ENCODE measurements at places on chromosomes 3 and 15.

DNA sequence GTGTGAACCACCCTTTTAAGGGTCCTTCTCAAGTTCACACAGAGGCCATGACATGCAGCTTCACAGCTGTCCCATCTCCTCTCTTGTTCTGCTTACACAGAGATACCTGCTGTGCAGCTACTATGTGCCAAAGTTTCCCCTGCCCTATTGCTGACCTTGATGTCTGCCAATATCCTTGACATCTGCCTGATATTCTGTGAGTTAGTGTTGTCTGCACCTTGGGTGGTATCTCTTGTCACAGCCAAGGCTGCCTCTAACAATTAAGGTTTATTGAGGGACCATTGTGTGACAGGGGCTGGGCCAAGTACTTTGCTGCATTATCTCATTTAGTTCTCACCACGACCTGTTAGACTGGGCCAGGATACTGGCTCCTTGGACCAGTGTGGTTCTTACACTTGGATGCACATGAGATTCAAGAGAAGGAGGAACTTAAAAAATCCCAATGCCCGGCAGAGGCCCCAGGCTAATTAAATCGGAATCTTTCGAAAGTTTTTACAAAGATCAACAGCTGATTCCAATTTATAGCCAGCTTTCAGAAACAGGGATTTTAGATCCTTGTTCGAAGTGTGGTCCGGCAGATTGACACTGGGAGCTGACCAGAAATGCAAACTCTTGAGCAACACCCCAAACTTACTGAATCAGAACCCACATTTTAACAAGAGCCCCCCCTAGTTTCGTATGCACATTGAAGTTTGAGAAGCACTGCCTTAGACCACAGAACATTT, 178.6 kb downstream of the SATB1 start:
- no peak for DNase-seq

GRCh38 chr3:56229311-56229710, 239.0 kb downstream of the ERC2 start:
- DNase-seq = no peak

GRCh38 chr15:43465100-43465499, 27.9 kb downstream of the TP53BP1 start:
- no peak for DNase-seq

DNA sequence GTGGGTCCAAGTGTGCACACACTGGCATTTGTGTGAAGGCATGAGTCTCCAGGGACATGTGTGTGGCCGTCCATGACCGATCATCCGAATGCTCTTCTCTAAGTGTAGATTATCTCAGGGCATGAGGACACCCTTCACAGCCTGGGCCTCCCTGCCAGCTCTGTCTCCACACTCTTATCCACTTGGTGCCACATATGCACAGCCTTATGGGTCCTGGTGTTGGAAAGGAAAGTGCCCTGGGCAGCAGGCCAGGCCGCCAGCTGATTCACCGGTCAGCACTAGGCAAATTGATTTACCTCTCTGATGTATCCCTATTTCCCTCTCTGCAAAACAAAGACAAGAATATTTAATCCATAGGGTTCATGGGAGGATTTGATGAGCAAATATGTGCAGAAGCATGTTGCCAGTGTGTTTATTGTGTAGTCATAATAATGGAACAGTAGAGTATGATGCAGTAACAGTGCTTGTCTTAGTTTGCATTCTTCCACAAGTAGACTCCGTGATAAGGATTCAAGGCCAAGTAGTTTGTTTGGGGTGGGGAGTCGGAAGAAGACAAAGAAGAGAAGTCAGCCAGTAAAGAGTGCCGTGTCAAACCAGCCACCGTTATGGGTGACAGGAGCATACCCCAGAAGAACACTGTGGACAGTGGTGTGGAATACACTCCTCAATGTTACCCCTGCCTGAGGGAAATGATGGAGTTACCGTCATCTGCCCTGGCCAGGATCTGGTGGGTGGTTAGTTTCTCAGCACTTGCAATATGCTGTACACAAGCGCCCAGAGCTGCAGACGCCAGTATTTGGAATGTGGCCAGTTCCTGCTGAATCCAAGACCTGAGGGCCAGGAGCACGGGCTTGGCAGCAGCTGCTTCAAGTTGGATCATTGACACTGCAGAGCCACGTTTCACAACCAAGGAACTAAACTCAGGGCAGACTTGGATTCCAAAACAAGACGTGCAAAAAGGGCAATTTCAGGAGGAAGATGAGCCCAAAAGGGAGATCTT, 85.1 kb downstream of the MTHFS start:
- DNase-seq = no peak

DNA sequence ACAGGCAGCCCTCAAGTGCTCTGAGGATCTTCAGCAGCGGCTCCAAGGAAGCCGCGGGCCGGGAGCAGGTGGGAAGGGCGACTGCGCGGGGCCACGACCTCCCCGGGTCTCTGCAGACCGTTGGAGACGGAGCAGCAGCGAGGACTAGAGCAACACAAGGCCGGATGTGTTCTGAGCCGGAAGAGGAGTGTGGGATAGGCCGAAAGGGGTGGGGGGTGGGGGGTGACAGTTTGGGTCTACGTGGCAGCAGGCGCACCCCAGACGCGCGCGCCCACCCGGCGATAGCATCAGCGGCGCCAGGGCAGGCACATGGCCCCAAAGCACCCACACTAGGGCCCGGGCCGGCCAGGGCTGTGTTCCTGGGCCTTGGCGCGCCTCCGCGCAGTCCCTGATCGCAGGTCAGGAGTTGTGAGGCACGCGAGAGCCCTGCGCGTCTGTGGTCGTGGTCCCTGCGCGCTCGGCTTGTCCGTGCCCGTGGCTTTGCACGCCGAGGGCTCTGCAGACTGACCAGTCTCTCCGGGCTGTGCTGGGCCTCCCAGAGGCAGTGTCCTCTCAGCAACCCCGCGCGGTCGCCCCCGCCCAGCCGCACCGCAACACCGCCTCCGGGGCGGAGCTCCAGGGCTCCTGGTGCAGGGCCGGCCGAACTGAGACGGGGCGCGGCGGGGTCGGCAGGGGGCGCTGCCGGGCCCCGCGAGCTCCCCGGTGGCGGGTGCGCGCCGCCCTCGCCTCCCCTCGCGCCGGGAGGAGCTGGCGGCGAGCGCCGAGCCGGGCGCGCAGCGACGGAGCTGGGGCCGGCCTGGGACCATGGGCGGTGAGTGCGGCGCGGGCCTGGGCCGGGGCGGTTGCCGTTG, at the start of gene PXYLP1:
Gene PXYLP1 (plus strand): TSS at position 725 of the 851 bp plus-strand sequence. CDS start 28,351 bp downstream, outside the sequence.
- DNase-seq = peak; percentile 89

- no peak for DNase-seq
Measured at GRCh38 chr3:157368171-157368570, 68.5 kb upstream of the PTX3 start.

GRCh38 chr3:14517601-14518431, 22.3 kb downstream of the GRIP2 start:
- DNase-seq = no peak

GRCh38 chr15:29472901-29473445, 203.4 kb upstream of the NSMCE3 start:
- DNase-seq = no peak

- DNase-seq = peak; percentile 58
Measured at GRCh38 chr3:127547761-127548605, 42.5 kb downstream of the TPRA1 start.

DNA sequence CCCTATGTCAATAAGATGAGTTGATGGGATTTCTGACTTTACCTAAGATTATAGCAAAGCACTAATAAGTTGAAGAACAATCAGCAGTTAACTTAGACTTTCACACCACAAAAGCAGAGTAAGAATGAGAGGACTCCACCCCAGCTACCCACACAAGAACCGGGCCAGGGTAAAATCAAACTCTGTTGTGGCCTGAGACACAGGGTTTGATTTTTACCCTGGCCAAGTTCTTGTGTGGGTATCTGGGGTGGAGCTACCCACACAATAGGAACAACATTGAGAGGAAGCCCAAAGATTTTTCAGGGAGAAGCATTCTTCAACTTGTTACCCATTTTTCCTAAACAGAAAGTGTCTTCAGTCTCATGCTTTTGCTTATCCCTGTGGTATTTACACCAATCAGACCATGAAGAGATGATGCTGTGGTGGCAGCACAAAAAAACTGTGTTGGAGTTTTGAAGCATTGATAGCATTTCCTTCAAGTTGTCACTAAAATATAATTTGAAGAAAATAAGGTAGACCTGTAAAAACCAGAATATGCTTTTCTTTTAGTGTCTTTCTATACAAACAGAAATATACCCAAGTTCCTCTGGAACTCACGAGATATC, 25.6 kb downstream of the CPOX start:
- DNase-seq = no peak

GRCh38 chr3:37890522-37890921, 28.8 kb downstream of the CTDSPL start:
- no peak for DNase-seq

GRCh38 chr15:39230205-39230907, 350.5 kb upstream of the THBS1 start:
- DNase-seq = no peak

DNA sequence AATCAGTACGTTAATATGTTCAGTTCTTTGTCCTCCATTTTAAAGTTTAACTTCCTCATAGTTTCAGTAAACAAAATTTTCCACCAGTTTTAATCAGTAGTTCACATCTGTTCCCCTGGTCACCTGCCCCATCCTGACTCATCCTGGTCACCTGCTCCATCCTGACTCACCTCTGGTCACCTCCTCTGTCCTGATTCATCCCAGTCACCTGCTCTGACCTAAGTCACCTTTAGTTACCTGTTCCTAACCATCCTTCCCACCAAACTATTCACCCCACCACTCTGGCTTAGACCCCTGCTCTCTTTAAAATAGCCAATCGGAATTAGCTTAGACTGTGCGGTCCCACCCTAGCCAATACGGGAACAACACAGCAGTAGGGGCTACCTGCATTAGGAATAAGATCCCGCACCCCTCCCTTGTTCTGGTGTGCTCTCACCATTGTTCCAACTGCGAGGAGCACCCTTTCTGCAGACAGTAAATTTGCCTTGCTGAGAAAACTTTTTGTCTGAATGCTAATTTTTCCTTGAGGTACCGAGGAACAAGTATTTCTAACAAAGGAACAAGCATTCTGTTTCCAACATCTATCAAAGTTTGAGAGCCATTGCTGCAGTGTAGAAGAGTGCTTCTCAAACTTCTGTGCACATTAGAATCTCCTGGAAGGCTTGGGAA, 169.3 kb downstream of the ADAMTS17 start:
- DNase-seq = no peak

GRCh38 chr3:35502699-35503098, 136.6 kb upstream of the ARPP21 start:
- no peak for DNase-seq

Data from stimulated activated CD4-positive, alpha-beta T cell treated with anti-CD3 and anti-CD28 coated beads, Interleukin-12 subunit alpha, Interleukin-12 subunit beta, amount 100 ng/mL, for 24 hours (primary cell).